NCI-H1092 (cell line): ENCODE measurements at places on chromosomes 5 and 9.

DNA sequence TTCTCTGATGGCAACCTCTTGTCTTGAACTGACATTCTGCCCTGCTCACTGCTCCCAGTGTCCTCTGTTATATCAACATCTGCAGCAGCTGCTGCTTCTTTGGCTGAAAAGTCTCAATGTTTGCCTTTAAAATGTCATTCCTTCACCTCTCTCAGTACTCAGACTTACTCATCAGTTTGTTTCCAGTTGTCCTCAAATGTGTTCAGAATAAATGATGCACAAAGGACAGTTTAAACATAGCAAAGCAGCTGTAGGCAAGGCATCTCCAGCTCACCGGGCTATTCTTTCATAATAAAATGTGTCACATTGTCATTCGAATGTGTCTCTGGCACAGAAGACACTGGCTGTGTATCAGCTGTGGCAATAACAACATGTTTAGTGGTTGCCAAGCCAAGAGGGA lies 590.9 kb upstream of the ZNF608 start:
- no peak for DNase-seq

DNA sequence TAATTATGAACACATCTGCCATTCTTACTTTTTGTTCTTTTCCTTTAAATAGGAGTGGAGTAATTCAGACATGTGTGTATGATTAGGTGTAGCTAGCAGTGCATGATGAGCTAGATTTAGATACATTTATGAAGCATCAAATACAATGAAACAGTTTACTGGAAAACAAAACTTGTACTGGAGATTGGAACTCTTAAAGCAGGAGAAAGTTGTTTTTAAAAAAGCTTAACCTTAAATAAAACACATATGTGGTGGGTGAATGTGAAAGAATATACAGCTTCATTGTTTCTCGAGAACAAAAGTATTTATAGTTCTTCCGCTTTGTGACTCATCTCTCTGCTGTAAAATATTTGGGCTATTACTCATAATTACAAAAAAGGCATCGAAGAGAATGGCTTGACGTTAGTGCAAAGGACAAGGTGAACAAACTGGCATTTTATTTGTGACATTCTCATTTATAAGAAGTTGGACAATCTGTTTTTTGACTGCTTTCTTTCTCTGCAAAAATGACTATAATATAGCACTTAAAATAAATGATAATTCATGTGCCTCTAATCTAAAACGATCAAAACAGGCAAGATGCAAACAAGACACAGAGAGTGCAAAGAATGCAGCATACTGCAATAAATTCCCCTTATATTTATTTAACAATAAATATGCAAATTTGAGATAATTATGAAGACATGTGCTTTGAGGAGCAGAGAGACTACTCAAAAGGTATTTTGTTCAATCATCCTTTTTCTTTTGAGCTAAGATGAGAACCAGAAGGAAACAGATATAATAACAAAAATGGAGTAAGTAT lies 478.8 kb downstream of the CETN3 start:
- DNase-seq: no peak

DNA sequence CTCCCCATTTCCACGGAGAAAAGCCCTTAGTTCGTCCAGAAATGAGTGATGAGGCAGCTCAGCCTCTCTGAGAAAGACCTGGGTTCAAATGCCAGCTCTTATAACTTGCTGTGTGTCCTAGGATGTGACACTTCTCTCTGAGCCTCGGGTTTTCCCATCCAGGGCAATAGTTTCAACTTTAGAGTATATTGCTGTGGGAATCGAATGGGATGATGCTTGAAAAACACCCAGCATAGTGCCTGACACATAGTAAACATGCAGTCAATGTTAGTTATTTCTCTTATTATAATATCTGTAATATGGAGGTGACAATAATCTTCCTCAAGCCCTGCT lies 430 bp upstream of the MAPKAP1 start:
- no peak for DNase-seq

DNA sequence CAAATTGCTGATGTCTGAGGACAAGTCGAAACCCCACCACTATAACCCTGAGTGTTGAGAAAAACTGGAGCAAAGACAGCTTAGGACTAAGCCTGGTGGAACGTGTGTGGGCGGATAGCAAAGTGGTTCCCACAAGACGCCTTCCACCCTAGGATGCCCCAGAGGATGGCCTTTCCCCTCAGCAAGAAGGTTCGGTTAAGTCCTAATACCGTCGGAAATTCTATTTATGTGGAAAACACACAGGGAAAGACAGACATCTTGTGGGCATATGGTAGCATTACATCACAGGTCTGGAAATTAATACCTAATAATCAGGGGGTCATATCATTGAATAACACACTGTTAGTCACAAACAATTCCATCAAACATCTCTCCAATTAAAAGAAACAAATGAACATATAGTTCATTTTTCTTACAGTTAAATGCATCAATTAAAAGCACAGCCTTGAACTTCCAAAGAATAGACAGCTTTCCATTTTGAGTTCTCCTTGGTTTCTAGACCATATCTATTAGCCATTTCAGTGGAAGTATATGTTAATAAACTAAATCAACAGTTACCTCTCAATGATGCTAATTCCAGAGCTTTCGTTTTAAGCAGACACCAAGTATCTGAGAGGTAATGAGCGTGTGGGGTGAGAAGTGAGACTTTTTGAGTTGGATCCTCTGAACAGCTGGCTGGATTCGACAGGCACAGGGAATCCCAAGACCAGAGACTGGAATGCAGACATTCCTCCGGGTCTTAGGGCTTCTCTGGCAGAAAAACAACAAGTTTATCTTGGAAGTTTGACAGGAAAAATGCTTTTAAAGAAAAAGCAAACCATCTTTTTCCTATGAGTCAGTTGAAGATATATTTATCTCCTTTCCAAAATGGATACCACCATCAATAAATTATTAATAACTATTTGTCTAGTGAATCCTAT lies 2.9 kb upstream of the ICE1 start:
- DNase-seq: no peak

DNA sequence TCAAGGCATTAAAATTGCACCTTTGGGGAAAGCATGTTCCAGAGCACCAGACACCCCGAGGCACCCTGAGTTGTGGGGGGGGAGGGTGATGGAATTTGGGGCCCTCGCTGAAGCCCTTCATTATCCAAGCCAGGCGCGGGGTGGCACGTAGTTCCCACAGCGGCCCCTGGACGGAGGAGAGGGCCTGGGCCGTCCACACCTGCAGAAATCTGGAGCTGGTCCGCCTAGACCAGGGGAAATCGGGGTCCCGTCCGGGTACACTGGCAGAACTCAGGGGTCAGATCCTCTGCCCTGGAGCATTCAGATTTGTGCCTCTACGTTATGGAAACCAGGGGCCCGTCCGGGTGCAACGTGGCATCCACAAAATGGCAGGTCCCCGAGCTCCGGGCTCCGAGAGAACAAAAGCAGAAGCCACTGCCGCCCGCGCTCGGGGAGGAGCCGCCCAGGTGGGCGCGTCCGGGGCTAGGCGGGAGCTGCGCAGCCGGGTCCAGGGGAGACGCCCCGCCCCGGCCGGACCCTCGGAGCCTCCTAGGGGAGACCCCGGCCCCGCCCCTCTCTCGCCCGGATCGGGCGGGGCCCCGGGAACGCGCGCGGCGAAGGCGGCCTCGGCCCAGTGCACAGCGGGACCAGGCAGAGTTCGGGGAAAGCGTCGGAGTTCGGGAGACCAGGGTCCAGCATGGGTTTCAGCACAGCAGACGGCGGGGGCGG lies at the start of gene PLEKHG4B:
Gene PLEKHG4B, plus strand, starts transcription at position 613 of the 708 bp plus-strand sequence. Its CDS starts 64 bp downstream, at position 677.
- peak; percentile 70 for DNase-seq

GRCh38 chr9:109203761-109204360 lies 36.8 kb upstream of the FRRS1L start:
- no peak for DNase-seq

- DNase-seq: no peak
Observed at GRCh38 chr9:88789785-88790184, 201.5 kb upstream of the S1PR3 start.

GRCh38 chr5:56176871-56177533 lies 56.1 kb downstream of the ANKRD55 start:
- no peak for DNase-seq

DNA sequence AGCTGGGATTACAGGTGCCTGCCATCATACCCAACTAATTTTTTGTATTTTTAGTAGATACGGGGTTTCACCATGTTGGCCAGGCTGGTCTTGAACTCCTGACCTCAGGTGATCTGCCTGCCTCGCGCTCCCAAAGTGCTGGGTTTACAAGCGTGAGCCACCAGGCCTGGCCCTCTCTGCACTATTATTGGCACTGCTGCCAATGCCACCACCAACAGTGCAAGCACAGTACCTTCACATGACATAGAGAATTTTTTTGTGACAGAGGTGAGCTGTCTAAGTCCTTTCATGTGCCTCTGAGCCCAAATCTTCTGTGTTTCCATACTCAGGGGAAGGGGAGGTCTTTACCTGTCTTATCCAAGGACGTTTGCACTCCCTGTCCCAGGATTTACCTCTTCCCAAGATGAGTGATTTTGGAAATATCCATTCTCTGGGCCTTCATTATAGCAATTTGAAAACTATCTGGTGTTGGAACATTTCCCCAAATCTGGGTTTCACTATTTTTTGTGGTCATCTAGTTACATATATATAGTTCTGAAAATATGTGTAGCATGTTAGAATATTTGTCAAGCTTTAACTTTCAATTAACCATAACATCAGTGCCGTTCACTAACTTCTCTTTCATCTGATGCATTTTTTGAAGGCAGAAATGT lies 5.4 kb upstream of the CD180 start:
- DNase-seq: no peak
